Adrenal gland (tissue), 19 donors: ENCODE measurements at places on chromosomes 4 and X.

DNA sequence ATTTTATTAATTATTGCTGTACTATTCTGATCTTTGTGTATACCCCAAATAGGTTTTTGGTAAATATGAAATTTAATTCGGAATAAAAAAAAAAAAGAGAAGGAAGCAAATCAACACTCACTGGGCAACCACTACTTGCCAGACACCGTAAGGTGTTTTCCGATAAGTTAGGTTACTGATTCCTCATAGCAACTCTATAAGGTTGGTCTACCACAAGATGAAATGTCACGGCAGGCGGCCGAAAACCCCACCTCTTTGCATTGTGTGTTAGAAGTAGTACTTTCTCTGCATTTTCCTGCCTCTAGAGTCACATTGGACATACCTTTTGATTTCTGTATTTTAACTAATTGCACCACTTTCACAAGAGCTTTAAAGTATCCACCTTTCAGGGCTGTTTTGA lies 44.5 kb upstream of the RASGEF1B start:
- DNase-seq = no peak

DNA sequence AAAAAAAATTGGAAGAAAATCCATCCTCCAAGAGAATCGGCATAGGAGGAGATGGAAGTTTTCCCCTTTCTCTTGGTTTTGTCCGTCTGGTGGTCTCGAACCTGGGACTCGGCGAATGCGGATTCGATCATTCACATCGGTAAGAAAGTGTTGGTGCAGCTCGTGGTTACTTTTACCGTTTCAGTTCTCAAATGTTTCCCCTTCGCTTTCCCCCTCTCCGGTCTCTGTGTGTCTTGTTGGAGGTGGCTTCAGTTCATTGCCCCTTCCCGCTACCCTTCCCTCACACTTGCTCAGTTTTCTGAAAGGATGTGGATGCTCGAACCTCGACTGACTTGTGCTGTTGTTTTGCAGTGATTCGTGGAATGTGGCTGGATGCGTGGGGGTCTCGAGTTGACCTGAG lies 840 bp downstream of the GRID2 start:
- no peak for DNase-seq

GRCh38 chr4:144644368-144645101 lies 1.4 kb upstream of the HHIP start:
- DNase-seq = no peak

DNA sequence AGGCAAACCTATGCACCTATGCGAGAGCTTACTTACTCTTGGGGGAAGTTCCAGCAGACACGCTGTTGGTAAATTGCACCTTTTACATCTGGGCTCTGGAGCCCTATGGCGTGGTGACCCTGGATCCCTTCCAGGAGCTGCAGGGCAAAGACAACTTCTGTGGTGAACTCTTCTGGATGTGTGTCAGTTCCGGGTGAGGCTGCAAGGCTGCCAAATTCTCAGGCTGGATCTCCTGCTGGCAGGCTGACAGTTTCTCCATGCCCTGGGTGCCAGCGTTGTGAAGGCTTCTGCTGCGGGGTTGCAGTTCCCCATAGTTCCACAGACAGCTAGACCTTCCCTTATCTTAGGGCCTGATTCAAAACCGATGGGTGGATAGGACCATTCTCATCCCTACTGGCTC lies 37.9 kb downstream of the RAP2C start:
- peak; percentile 30 for DNase-seq

GRCh38 chr4:2095236-2096072 lies 36.3 kb downstream of the NAT8L start:
- DNase-seq = no peak

DNA sequence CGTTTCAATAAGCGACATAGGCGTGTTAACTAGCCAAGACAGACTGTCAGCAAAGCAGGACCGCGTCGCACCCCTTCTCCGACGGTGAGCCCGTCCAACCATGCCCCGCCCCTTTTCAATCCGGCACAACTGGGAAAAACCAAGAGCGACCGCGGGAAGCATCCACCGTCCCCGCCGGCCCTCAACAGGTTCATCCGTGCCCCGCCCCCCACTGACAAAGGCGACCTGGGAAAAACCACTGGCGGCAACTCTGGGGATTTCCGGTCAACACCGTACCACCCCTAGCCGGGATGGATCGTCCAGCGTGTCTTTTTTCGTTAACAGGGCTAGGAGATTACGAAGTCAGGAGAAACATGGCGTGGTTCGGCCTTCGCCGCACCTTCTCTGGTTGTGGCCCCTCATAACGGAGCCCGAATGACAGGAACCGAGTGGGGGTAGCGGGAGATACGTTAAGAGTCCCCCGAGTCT lies 377 bp downstream of the TIMM17B start:
- peak; percentile 83 for DNase-seq

DNA sequence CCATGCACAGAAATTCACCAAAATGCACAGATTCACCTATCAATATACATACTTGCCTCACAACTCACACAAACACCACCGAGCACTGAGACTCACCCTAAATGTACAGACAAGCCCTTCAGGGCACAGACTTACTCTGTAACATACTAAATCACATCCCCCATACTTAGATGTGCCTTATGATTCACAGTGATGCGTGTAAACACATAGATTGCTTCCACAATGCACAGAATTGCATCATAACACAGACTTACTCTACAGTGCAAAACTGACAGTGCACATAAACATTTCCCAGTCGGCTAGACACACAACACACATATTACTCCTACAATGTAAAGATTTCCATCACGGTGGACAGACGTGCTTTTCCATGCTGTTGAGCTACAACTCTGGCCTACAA lies 6.2 kb downstream of the LINC00632 start:
- DNase-seq = no peak

- no peak for DNase-seq
These were observed 99.3 kb downstream of the TEX13A start for GRCh38 chrX:105121186-105121585.

DNA sequence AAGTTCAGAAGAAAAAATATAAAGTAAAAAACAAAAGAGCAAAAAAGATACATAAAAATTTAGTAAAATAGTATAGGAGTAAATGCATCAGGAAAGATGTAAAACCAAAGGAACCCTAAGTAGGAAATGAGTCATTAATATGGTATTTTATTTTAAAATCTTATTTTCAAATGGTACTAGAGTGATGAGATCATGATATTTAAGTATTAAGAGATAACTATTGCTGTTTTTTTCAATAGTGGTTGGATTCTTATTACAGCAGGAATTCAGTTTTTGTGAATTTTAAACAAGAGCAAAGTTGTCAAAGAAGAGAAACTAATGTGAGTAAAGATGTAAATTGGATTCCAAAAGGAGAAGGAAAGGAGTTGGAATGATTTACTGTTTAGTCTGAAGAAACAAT lies 20.0 kb downstream of the EMCN start:
- DNase-seq = no peak

DNA sequence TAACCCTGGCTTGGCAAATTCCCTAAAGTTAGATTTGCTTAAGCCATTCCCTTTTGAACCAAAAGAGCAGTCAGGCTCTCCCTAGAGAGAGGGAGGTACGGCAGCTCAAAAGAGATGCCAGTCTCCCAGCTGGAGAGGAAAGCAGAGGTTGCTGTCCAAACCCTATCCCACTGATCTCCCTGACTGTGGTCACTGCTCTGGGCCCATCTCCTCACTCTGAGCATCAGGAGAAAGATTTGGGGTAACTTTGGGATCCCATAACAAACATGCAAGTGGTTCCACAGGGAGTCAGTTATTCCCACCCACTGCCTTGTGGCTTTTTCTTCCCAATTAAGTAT lies 17.1 kb downstream of the ACSL1 start:
- DNase-seq = no peak

- no peak for DNase-seq
These were observed 841.9 kb downstream of the TRAM1L1 start for GRCh38 chr4:116243431-116243830.

GRCh38 chr4:125776146-125776545 lies 461.4 kb downstream of the FAT4 start:
- no peak for DNase-seq
